ENCODE measurements at places on chromosomes 7 and 10. TPM values are rescaled to one million over a fixed set of nuclear protein-coding genes. Genes with fewer than 3 reads are reported as not detected.

- DNase-seq: no peak
- peaks cover 26% of the 10 kb centered on the region for H3K4me1 ChIP-seq
- no peak overlapping the region for H3K4me3 ChIP-seq
- no peaks in the 10 kb centered on the region for H3K27me3 ChIP-seq
- peak overlapping the region; percentile 5 for H3K27ac ChIP-seq
These were observed 25.8 kb downstream of the TMEM120A start for GRCh38 chr7:75968561-75969001.

GRCh38 chr7:88985295-88985694 lies 189.8 kb upstream of the TEX47 start:
- no peaks in the 10 kb centered on the region for H3K27me3 ChIP-seq
- H3K4me1 ChIP-seq: no peaks in the 10 kb centered on the region
- H3K4me3 ChIP-seq: no peak overlapping the region
- no peak for DNase-seq
- no peaks in the 10 kb centered on the region for H3K36me3 ChIP-seq

GRCh38 chr7:96144260-96144526 lies 177.7 kb downstream of the SLC25A13 start:
- no peak overlapping the region for H3K4me3 ChIP-seq
- no peaks in the 10 kb centered on the region for H3K36me3 ChIP-seq
- no peaks in the 10 kb centered on the region for H3K4me1 ChIP-seq
- no peak for DNase-seq

DNA sequence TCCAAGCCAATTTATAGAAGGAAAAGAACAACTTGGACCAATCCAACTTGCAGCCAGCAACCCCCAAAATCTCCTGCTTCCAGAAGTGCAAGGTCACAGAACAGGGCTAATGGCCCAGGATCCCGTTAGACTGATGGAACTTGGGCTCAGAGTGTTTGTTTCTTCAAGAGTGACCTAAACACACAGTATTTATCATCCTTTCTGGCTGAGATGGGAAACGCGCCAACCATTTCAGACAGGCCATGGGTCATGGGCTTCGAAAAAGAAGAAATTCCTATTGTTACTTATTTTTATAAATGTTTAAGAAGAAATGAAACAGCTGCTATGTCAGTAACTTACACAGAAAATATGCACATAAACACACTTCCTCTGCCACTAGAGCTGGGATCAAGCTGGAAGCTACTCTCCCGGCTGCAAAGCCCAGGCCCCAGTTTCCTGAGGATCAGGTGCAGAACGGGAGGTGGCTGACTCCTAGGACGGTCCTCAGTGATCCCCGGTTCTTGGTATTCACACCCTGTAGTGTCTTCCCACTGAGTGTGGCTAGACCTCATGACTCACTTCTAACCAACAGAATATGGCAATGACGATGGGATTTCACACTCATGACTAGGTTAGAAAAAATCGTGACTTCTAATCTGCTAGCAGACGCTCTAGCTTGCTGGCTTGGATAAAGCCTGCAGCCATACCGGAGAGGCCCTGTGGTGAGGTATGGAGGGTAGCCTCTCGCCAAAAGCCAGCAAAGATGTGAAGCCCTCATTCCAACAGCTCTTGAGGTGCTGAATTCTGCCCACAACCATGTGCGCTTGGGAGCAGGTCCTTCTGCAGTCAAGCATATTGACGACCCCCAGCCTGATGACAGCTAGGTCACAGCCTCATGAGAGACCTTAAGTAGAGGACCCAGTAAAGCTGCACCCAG lies 60.2 kb downstream of the CHST15 start:
- no peak overlapping the region for H3K4me3 ChIP-seq
- peak overlapping the region; percentile 52 for H3K27ac ChIP-seq
- no peaks in the 10 kb centered on the region for H3K27me3 ChIP-seq
- DNase-seq: no peak
- peaks cover 21% of the 10 kb centered on the region for H3K4me1 ChIP-seq

- no peaks in the 10 kb centered on the region for H3K27me3 ChIP-seq
- H3K27ac ChIP-seq: no peak overlapping the region
- H3K36me3 ChIP-seq: peaks cover 4% of the 10 kb centered on the region
- H3K4me3 ChIP-seq: no peak overlapping the region
These were observed 27.3 kb downstream of the UBE3C start for GRCh38 chr7:157165987-157166386.

DNA sequence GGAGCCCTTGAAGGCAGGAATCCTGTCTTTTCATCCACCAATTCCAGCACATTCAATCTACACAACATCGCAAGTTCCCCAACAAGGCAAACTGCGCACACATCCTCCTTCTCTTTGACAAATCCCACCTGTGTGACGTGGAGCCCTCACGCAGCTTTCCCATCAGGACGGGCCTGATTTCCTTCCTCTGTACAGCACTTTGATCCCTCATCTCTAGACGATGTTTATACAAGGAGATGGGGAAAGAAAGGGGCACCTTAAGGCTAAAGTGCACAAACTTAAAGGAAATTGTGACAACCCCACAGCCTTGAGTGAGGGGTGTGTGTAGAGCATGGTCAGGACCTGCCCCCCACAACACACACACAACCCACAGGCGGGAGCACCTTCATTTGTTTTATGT lies 97.2 kb downstream of the PRKAG2 start:
- no peak overlapping the region for H3K27ac ChIP-seq
- H3K36me3 ChIP-seq: no peaks in the 10 kb centered on the region
- no peaks in the 10 kb centered on the region for H3K27me3 ChIP-seq

- H3K4me1 ChIP-seq: no peaks in the 10 kb centered on the region
- H3K27me3 ChIP-seq: no peaks in the 10 kb centered on the region
- no peak overlapping the region for H3K4me3 ChIP-seq
- no peak overlapping the region for H3K27ac ChIP-seq
These were observed 1.9 kb downstream of the RNF32 start for GRCh38 chr7:156642306-156643045.

- H3K4me1 ChIP-seq: no peaks in the 10 kb centered on the region
- no peaks in the 10 kb centered on the region for H3K36me3 ChIP-seq
- no peak overlapping the region for H3K27ac ChIP-seq
- DNase-seq: no peak
These were observed 11.1 kb downstream of the KCP start for GRCh38 chr7:128899392-128899791.

DNA sequence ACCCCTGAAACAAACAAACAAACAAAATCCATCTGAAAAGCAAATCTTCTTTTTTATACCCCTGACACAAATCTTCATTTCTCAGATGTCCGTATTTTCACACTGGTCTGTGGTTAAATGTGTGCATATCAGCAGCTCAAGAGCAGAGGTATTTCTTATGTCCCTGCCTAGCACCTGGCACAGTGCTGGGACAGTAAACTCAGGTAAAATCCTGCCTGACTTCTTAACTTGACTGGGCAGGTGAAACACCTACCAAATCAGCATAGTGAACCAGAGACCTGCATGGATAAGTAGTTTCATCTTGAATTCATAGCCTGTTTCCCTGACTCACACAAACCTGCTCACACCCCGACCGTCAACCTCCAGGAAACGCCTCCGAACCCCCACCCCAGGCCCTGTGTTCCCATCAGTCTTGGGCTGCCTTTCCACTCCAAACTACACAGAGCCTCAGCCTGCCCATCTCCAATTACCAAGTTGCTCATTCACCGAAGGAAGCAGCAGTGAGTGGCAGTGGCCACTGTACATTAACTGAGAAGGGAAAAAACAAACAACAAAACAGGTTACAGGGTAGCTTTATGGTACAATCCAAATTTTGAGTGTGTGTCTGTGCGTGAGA lies 109.9 kb downstream of the HECTD2 start:
- no peak for DNase-seq
- no peak overlapping the region for H3K27ac ChIP-seq
- no peak overlapping the region for H3K4me3 ChIP-seq

DNA sequence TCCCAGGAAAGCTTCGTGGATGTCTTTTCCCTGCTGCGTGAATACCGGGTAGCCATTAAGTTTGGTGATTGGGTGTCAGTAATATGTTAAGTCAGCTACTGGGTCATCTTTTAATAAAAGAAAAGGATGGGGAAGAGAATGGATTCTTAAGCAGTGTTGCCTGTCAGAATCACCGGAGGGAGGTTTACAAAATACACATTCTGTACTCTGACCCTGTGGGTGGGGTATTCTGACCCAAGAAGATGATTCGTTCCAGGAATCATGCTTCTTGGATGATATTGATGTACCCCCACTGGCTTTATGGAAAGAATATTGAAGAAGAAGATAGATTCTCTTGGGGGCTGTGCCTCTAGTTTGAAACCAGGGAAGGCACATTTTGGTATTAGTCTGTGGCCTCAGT lies 18.3 kb downstream of the SGPL1 start:
- no peak overlapping the region for H3K27ac ChIP-seq
- DNase-seq: no peak
- peaks cover 23% of the 10 kb centered on the region for H3K36me3 ChIP-seq
- no peak overlapping the region for H3K4me3 ChIP-seq
- no peaks in the 10 kb centered on the region for H3K4me1 ChIP-seq

The CALHM3 gene
- not detected for total RNA-seq

The TDRD1 gene
- under 0.01 TPM for total RNA-seq

All from tibial nerve (tissue), 4 donors.